Tongue (tissue), 3 donors: ENCODE measurements at places on chromosomes 11 and 22.

- no peak for DNase-seq
These were observed 33.5 kb downstream of the GDPD4 start for GRCh38 chr11:77267962-77268361.

GRCh38 chr22:25447067-25447685, 117.3 kb upstream of the GRK3 start:
- peak; percentile 67 for DNase-seq

- no peak for DNase-seq
These were observed 1.1 kb downstream of the ALG8 start for GRCh38 chr11:78138291-78138690.

DNA sequence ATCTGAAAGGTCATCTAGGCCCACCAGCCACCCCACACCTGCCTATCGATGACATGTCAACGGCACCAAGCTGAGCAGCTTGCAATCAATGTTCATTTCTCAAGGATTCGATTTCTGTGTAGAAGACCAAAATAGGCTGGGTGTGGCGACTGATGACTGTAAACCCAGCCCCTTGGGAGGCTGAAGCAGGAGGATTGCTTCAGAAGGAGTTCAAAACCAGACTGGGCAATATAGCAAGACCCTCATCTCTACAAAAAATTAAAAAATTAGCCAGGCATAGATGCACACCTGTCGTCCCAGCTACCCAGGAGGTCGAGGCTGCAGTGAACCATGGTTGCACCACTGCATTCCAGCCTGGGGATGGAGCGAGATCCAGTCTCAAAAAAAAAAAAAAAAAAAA, 108.7 kb downstream of the MICAL3 start:
- no peak for DNase-seq

DNA sequence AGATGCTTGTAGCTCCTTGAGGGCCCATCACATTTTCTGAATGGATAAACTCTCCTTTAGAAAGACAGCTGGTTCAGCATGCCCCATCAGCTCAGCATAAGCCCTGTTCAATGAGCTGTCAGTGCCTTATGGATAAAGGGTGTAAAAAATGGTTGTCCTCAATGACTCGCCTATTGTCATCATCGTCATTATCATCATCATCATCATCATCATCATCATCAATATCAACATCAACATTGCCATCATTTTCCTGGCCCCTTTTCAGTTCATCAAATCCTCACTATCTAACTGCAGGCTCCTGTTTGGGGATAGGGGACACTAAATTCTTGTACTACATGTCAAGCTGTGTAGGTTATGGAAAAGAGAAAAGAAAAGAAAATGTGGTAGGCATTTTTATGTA, 310.7 kb upstream of the MTNR1B start:
- DNase-seq, result no peak

GRCh38 chr11:76215941-76216340, 9.6 kb upstream of the WNT11 start:
- DNase-seq, result no peak

DNA sequence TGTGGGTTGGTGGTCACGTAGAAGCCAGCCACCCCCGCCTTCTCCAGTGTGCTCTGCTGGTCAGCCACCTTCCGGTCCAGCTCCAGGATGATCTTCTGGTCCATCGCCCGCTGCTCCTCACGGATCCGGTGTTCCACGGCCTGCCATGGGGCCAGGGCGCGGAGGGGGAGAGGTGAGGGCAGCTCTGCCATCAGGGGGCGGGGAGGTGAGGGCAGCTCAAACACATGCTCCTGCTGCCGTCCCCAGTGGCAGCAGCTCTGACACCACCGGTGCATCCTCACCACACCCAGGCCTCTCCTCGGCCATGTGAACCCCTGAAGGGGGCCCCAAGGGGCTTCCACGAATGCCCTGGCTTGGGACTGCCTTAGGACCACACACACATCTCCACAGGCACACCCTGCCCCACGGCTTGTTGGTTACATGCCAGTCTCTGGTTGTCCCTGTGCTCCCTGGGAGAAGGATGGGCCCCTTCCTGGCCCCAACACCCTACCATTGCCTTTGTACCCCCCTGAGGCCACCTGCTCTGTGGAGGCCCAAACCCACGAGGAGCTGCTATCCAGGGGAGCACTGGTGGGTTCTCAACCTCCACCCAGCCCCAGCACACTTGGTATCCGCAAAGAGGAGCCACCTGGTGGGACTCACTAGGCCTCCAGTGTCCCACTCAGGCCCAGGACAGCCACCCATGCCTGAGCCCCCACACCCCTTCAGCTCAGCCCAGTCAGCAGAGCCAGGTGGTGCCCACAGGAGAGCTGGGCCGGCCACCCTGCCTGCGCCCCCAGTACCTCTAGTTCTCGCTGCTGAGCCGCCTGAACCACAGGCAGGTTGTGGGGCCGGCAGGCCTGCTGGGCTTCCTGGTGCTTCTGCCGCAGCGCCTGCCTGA, 4.3 kb downstream of the DGCR6L start:
- no peak for DNase-seq

DNA sequence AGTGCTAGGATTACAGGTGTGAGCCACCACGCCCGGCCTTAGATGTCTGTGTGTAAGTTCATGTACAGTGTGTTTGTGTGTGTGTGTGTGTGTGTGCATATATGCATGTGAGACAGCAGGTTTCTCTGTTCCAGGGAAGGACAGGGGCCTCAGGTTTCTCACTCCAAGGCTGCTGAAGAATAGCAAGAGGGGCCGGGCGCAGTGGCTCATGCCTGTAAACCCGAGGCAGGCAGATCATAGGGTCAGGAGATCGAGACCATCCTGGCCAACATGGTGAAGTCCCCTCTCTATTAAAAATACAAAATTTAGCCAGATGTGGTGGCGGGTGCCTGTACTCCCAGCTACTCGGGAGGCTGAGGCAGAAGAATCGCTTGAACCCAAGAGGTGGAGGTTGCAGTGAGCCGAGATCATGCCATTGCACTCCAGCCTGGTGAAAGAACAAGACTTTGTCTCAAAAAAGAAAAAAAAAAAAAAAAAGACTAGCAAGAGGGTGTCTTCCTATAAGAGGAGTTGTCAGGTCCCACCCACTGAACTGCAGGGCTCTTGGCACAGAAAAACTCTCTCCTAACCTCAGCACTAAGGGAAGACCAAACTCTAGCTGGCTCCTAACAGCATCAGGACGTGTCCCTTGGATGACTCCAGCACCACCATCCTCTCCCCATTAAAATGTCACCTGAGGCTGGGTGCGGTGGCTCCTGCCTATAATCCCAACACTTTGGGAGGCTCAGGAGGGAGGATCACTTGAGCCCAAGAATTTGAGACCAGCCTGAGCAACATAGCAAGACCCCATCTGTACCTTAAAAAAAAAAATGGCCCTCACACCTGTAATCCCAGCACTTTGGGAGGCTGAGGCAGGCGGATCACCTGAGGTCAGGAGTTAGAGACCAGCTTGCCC, 40.0 kb downstream of the TST start:
- no peak for DNase-seq

GRCh38 chr11:43119275-43119970, 192.4 kb upstream of the API5 start:
- DNase-seq, result no peak

GRCh38 chr11:57804466-57804865, 42.9 kb downstream of the CTNND1 start:
- DNase-seq, result no peak

- no peak for DNase-seq
These were observed 11.4 kb downstream of the DAGLA start for GRCh38 chr11:61691380-61692156.

DNA sequence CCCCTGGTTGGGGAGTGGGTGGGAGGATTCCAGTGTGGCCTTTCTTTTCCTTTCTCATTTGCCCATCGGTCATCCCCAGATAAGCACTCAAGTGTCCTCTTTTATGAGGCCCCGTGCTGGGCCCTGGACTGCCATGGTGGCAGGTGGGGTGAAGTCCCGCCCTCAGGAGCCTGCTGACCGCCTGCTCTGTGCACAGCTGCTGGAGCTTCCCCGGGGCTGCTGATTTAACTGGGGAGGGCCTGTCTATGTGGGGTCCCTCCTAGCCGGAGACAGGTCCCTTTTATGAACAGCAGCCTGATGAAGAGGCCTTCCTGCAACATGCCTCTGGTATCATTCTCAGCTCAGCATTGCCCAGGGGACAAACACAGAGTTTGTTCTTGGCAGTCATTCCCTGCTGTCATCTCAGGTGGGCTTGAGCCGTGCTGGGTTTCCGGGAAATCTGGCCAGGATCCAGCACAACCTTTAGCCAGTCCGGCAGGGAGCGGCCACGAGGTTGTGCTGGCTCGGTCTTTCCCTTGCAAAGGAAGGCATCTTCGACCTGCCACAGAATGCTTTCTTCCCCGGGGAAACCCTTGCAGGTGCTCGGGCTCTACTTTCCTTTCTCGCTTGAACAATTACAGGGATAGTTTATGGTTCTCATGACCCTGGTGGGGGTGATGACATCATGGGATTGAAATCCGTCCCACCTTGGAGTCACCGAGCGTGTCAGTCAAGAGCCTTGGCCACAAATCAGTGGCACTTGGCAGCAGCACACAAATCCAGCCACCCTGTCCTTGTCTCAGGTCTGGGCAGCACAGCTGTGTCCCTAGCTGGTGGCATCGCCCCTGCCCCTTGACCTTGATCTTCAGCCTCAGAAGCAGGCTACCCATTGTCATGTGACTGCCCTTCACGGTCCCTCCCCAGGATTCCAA, 20.1 kb downstream of the ST14 start:
- DNase-seq, result peak; percentile 66

DNA sequence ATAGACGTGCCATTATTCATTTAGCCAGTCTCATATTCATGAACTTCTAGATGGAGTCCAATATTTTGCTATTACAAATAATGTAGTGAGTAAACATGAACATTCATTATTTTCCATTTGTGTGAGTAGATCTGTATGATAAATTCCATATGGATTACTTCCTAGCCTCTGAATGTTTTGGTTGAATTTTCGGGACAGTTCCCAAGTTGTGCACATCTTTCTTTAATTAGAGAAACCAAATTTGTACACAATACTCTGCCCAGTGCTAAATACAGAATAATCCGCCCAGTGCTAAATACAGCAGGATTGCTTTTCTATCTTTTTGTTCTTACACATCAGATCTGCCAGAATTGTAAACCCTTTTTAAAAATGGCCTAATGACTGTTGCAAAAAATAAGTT, 17.1 kb upstream of the APLP2 start:
- peak; percentile 45 for DNase-seq

GRCh38 chr11:129066229-129066628, 123.6 kb upstream of the TP53AIP1 start:
- no peak for DNase-seq

- DNase-seq, result no peak
These were observed 12.3 kb downstream of the EIF4ENIF1 start for GRCh38 chr22:31477329-31477728.

DNA sequence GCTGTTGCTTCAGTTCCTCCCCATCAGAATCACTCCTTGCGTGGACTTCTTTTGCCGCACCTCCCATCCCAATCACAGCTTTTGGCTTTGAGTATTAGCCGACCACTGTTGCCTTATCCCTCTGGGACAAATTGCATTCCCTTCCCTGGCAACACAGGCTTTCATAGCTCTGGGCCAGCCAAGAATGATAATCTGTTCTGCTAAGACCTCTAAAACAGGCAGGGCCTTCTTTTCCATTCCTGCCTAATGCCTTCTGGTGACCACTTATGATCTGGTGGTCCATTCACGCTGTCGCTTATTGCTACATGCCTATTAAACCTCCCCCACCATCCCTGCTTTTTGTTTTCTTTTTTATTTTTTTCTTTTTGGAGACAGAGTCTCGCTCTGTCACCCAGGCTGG, 9.6 kb downstream of the SEC14L2 start:
- DNase-seq, result no peak

DNA sequence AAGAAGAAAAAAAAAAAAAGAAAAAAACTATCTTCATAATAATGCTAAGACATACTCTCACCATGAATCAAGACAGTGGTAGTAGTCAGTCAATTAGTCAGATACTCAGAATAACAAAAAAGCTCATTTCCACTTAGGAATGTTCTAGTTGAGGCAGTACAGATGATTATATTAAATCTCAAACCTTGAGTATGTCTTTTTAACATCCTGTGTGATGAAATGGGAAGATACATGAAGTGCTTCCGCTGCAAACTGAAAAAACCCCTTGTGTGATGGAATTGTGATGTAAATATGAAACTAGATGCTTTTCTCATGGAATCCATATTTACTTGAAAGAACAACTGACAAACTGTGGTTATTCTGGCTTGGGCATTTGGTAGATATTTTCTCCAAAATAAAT, 13.7 kb downstream of the AMOTL1 start:
- no peak for DNase-seq

DNA sequence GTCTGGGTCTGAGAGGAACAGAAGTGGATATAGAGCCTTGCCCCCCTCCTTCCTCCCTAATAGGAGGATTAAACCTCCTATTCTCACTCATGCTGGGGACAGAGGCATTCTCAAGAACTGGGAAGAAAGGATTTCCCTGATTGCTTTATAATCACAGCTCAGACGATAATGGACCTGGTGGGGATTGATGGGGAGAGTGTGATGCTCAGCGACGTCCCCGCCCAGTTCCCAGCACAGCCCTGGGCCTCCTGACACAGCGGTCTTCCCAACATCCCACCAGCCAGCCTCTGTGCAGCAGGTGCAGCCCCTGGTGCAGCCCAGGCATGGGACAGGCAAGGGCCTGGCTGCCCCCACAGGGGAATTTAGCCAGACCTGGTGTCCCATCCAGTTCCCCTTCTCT, 28.4 kb downstream of the TRIM29 start:
- DNase-seq, result no peak

GRCh38 chr11:64238076-64238475, 2.8 kb upstream of the FKBP2 start:
- DNase-seq, result no peak

DNA sequence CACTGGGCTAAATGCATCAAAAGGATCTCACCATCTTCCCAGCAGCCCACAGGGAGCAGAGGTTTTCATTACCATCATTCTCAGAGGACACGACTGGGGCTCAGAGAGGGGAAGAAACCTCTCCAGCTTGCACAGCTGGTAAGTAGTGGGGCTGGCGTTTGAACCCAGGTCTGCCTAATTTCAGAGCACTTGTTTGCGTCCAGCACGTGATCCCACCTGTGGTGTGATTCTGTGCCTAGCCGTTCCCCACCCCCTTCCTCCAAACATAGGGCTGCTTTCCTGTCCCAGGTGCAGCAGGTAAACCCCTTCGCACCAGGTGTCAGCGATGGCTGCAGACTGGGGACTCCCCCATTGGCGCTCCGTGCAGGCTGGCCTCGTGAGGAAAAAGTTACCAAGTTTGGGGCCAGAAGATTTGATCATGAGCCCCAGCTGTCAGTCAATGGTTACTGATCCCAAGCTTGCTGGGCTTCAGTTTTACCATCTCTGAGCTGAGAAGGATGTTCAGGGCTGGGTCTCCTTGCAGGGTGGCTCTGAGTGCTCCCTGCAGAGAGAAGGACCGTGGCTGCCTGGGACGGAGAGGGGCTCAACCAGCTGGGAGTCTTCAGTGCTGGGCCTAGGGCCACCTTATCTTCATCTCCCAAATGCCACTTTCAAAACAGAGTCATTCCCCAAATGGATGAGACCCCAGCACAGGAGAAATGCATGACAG, 445.6 kb downstream of the TBC1D22A start:
- DNase-seq, result no peak

- no peak for DNase-seq
These were observed 5.9 kb downstream of the SPI1 start for GRCh38 chr11:47372422-47372821.

DNA sequence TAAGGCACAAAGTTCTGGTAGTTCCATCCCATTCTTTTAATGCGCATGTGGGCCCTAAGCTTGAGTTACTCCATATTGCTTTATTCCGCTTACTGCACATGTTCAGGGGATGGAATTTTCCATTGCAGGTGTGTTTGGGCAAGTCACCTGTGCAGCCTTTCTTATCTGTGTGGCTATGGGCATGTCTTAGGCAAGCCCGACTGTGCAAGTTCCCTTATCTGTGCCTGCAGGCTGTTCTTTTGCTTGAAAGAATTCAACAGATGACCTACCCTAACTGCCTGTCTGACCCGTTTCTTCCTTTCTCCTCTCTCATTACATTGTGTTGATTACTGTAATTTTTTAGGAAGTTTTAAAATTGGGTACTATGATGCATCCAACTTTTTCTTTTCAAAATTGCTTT, 363.6 kb downstream of the TTC28 start:
- no peak for DNase-seq
